ENCODE measurements at places on chromosomes 5 and 9. TPM values are rescaled to one million over a fixed set of nuclear protein-coding genes. Genes with fewer than 3 reads are reported as not detected.

OSMR gene
- 21.2 TPM for total RNA-seq

APC gene
- total RNA-seq, result 22.6 TPM

CDKN2B gene
- 9.5 TPM for total RNA-seq

IRX1 gene
- not detected for total RNA-seq

ZNG1E gene
- 35.8 TPM for total RNA-seq

SMARCA2 gene
- 64.2 TPM for total RNA-seq

PTGDS gene
- total RNA-seq, result 0.24 TPM

PAEP gene
- not detected for total RNA-seq

KLHL3 gene
- 0.72 TPM for total RNA-seq

RUFY1 gene
- total RNA-seq, result 24.5 TPM

SQSTM1 gene
- total RNA-seq, result 132 TPM

WDR55 gene
- 15.4 TPM for total RNA-seq

NMUR2 gene
- not detected for total RNA-seq

NSUN2 gene
- 20.6 TPM for total RNA-seq

TLR4 gene
- 21.0 TPM for total RNA-seq

CTXN3 gene
- not detected for total RNA-seq

SPATA6L gene
- total RNA-seq, result 0.12 TPM

C6 gene
- not detected for total RNA-seq

TNPO1 gene
- 112 TPM for total RNA-seq

KIF4B gene
- not detected for total RNA-seq

MCIDAS gene
- under 0.01 TPM for total RNA-seq

SLC25A48 gene
- not detected for total RNA-seq

ZNF169 gene
- total RNA-seq, result 2.2 TPM

PCDHA12 gene
- total RNA-seq, result not detected

C5orf58 gene
- not detected for total RNA-seq
